ENCODE measurements at places on chromosomes 11 and 22.

DNA sequence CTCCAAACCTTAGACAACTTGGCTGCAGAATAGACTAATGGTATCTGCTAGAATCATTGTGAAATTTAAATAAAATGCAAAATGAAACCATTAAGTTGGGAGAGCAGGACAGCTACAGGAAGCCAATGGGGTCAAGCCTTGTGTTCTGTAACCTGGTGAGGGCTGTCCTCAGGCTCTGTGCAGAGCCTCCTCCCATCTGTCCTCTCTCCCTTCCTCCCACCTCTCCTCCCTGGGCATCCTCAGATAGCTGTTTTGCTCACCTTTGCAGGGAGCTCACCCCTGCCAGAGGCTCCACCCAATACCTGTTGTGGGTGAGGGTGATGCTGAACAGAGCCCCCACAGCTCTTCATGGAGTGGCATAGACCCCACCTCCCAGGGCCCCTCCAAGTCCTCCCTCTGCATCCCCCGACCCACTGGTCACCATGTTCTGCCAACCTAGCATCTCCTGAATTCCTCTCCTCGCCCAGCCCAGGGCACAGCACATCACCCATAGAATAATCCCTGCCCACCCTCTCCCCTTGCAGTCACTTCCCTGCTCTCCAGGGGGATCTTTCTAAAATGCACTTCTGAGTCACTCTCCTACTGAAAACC, 100.3 kb downstream of the PDE2A start:
- no peak for DNase-seq

DNA sequence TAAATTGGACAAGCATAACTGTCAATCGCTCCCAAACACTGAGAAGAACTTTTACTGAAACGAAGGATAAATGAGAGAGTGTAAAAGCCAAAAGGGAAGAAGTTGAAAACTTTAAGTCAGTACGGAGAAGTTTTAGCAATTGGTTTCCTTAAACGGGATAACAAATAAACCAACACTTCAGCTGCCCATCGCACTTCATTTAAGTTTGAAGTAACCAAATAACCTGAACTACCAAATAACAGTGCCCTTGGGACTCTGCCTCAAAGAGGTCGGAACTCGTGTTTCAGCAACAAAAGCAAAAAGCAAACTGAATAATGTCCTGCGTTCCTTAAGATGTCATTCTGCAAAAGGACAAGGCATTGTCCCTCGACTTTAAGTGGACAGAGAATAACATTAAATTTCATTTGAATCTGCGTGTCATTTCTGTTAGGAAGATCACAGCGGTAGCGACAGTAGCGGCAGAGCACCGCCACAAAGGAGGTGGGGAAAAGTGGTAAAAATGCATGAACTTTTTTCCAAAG, 127.0 kb upstream of the C11orf58 start:
- DNase-seq: no peak

DNA sequence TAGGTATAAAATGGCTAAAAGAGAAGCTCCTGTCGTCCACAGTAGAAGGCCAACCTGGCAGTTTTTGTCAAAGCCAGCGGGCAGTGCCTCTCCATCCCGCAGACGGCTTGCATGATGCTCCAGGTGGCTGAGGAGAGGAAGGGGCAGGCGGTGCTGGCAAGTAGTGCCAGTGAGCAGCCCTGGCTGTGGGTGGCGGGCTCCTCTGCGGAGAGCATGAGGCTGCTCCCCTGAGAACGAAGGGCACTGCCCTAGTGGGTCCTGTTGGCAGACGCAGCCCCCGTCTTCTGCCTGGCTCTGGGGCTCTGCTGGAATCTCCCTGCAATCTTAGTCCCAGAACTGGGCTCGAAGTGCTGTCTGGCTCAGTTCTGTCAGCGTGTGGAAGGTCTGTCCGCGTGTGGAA, 50.9 kb downstream of the SBF1 start:
- no peak for DNase-seq

- DNase-seq: no peak
Observed at GRCh38 chr11:102622258-102622657, 2.9 kb downstream of the MMP20 start.

DNA sequence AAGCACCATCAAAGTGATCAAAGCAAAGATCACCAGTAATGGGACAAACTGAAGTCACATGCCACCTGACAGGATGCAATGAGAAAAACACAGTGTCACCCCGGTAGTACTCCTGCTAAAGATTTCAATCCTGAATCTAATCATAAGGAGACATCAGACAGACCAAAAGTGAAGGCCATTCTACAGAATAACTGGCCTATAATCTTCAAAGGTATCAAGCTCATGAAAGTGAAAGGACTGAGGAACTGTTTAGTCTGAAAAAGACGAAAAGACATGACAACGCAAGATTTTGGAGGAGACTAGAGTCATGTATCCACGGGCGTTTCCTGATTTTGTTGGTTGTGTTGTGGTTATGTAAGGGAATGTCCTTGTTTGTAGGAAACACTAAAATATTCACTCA, 42.4 kb upstream of the TSKU start:
- no peak for DNase-seq

DNA sequence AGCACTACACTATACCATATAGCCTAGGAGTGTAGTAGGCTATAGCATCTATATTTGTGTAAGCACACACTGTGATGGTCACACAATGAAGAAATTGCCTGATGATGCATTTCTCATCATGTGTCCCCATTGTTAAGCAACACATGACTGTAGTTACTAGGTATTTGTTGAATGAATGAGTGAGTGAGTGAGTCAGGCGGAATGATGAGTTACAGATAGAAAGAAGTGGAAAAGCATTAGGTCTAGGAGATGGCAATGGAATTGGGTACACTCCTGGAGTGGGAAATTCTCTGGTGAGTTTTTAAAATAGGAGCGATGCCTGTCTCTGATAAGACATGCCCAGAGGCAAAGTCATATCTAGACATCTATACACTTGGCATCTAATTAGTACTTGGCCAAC, 160.5 kb upstream of the TBCEL start:
- peak; percentile 51 for DNase-seq

DNA sequence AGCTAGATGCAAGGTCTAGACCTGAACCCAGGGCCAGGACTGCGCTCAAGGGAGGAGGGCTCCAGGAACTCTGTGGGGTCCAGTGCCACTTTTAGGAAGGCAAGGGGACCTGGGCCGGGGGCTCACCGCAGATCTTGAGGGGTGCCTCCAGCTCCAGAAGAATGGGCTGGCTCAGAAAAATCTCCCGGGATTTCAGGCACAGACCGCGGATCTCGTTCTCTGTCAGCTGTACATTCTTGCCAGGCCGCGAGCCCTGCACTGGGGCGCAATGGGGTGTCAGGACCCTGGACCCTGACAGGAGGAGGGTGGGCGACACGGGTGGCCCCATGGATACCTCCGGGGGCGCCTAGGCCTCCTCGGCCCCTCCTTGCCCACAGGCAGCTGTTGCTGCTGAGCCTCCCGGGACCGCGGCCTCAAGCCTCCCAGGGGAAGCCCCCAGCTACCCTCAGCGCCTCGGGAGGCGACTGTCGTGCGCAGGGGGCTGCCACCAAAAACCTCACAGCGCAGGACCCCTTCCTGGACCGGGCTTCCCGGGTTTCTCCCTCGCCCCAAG, 640 bp downstream of the PPP1CA start:
- no peak for DNase-seq

DNA sequence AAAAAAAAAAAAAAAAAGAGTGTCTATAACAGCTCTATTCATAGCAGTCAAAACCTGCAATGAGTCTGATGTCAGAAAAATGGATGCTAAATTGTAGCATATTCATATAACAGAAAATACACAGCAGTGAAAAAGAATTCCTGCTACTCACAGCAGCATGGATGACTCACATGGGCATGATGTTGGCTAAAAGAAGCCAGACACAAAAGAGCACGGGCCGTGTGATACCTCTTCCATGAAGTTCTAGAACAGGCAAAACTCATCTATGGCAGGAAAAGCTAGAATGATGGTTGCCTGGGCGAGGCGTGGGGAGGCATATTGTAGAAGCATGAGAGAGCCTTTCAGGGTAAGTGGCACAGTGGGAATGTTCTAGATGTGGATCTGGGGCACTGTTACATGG, 18.9 kb downstream of the PLAAT3 start:
- DNase-seq: no peak

- DNase-seq: no peak
Observed at GRCh38 chr11:73652046-73652730, 5.8 kb downstream of the PLEKHB1 start.

DNA sequence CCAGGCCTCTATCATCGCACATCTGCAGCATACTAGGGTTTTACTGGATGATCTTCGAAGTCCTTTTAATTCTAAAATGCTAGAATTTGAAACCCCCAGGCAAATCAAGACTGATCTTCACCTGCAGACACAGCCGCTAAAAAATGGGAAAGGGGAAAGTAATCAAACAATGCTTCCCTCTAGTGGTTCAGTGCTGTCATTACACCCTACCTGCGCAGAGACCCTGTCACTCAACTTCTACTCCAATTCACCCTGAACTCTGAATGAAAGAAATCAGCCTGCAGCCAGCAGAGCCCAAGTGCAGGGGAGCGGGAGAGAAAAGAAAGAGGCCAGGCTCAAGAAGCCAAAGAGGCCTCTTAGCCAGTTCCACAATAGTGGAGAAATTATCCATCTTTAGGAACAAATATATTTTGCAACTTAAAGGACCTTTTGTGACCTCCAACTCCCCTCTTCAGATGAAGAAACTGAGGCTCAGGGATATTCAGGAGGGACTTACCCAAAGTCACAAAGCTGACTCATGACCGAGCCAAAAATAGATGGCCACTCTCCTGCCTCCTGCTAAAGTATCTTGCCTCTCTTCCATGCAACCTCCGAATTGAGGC, 33.0 kb downstream of the SERGEF start:
- peak; percentile 45 for DNase-seq

- DNase-seq: no peak
Observed at GRCh38 chr11:2770096-2770751, 70.4 kb upstream of the KCNQ1OT1 start.

DNA sequence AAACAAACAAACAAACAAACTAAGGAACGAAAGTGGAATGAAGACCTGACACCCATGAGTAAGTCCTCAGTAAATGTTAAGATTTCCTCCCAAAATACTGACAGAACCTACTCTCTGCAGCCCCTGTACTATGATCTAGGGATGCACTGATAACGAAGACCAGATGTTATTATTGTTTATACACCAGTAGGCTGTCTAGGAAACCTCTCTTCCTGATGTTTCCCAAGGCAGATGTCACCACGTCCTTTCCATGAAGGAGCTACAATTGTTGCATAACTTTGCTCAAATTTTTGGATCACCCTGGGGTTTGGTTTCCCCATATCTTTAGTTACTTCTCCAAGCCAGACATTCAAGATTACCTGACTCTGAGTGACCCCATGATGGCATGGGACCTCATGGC, 340.7 kb downstream of the MIAT start:
- DNase-seq: peak; percentile 52

DNA sequence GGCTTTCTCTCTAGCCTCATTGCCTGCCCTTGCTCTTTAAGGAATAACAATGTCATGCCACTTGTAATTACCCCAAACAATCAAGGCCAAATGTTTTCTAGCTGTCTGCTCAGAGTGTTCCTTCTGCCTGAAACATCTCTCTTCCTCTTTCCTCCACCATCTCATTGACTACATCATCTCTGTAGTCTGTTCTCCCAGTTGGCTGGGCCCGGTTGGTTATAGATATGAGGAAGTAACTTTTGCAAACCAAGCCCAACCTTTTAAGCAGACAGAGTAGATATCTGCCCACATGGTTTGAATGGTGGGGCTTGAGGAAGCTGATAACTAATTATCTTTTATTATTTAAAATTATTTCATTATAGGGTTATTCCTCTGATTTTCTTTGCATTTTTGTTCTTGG, 104.5 kb downstream of the NTM start:
- no peak for DNase-seq

DNA sequence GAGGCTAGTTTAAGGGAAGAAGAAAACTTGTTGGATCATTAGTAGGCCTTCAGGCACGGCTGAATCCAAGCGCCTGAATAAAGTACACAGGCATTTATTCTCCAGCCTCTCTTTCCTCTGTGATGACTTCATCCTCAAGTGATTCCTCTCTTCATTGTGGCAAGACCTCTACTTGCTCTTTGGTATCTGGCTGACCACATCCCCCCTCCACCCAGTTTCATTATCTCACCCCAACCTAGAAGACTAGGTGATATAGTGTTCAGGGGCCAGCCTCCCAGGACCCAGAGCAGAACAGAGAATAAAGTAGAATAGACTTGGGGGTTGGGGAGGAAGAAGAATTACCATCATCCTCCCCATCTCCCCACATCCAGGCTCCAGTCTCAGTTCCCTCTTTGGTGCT, 189.3 kb downstream of the MIAT start:
- no peak for DNase-seq

- DNase-seq: peak; percentile 38
Observed at GRCh38 chr22:35538801-35539321, 1.8 kb upstream of the RASD2 start.

DNA sequence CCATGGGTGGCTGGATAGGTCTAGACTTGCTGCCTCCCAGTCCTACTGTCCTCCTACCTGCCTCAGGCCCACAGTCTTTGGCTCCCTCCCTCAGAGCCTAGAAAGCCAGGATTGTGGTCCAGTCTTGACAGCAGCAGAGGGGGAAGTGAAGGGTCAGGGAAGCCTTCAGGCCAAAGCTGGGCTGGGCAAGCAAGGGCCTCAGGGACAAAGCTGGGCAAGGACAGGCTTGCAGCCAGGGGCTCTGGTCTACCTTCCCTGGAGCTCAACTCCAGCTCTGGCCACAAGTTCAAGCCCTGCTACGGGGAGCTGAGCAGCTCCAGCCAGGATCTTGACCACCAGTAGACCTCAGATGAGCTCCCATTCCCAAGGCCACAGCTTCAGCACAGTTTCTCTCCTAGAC, 14.9 kb downstream of the LMO1 start:
- no peak for DNase-seq

DNA sequence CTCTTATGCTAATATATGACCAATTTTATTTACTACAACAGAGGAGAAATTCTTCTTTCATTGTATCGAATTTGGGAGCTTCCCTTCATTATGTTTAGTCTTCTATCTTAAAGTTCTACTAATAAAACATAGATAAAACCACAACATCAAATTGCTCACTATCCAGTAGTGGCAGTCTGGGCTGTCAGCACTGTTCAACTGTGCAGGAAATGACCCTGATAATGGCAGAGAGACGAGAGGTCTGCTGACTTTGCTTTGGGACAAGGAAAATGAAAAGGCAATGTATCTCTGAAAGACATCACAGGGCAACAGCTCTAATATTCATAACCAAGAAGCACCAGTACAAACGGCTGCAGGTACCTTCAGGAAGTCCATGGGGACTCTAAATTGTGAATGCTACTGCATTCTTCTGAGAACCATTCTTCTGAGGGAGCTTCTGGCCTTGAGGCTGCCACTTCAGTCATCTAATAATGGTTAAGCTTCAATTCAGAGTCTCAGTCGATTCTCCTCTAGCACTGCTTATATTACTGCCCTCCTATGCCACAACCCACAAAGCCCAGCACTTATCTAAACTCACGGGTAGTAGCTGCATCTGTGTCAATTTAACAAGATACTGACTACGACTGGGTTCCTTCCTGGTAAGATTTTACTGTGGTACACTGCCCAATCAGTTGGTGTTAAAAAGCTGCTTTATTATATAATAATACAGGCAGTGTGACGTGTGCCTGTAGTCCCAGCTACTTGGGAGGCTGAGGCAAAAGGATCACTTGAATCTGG, 44.2 kb downstream of the CKAP5 start:
- no peak for DNase-seq

GRCh38 chr22:42296381-42296853, 26.0 kb upstream of the TCF20 start:
- no peak for DNase-seq

- no peak for DNase-seq
Observed at GRCh38 chr22:42366806-42367581, 65.2 kb downstream of the NFAM1 start.

- no peak for DNase-seq
Observed at GRCh38 chr22:26463101-26463661, 20.4 kb downstream of the HPS4 start.

- no peak for DNase-seq
Observed at GRCh38 chr11:124642628-124643027, 20.0 kb downstream of the TBRG1 start.
